ENCODE measurements at places on chromosomes 5 and 9. TPM values are rescaled to one million over a fixed set of nuclear protein-coding genes. Genes with fewer than 3 reads are reported as not detected.
A peak's percentile ranks its signal among the peaks of the same experiment; 100 is the strongest.

DNA sequence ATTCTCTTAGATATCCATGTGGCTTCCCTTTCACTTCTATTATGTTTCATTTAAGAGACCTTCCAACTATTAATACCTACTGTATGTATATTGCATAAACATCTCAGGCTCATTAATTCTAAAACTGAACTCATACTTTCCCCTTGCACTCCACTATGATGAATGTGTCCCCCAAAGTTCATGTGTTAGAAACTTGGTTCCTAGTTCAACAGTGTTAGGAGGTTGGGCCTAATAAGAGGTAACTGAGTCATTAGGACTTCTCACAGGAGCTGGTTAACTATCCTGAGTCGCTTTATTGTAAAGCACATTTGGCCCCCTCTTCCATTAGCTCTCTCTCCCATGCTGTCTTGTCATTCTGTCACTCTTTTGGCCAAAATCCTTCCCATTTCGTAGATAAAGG, 22.0 kb downstream of the ANKHD1 start:
- ATAC-seq, result no peak

DNA sequence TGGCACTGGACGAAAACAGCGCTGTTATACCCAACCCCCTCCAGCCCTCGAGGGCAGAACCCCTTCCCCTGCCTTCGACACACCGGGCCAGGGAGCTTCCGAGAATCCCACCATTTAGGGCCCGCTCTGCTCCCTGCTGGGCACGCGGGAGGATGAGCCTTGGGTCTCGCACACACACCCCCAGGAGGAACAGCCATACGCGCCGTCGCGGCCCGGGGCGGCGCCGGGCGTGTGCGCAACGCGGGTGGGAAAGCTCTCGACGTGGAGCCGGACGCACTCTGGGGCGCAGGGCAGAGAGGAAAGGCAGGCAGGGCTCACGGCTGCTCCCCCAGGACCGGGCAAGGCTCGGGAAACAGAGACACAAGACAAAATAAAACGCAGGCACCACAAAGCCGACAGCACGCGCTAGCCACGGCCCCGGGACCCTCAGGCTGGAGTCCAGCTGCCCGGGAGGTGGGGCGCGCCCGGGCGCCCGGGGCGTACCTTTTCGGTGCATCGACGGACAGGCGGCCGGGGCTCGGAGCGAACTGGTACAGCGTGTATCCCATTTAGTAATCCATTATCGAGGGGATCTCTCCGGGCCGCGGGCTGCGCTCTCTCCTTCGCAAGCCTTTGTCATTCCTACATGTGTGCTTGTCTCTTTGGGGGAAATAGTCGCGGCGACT, 789 bp downstream of the SEMA6A start:
- ATAC-seq, result no peak

- ATAC-seq, result no peak
Observed at GRCh38 chr5:38979535-38979934, 94.7 kb downstream of the RICTOR start.

Gene CXCL14
- not detected for total RNA-seq

DNA sequence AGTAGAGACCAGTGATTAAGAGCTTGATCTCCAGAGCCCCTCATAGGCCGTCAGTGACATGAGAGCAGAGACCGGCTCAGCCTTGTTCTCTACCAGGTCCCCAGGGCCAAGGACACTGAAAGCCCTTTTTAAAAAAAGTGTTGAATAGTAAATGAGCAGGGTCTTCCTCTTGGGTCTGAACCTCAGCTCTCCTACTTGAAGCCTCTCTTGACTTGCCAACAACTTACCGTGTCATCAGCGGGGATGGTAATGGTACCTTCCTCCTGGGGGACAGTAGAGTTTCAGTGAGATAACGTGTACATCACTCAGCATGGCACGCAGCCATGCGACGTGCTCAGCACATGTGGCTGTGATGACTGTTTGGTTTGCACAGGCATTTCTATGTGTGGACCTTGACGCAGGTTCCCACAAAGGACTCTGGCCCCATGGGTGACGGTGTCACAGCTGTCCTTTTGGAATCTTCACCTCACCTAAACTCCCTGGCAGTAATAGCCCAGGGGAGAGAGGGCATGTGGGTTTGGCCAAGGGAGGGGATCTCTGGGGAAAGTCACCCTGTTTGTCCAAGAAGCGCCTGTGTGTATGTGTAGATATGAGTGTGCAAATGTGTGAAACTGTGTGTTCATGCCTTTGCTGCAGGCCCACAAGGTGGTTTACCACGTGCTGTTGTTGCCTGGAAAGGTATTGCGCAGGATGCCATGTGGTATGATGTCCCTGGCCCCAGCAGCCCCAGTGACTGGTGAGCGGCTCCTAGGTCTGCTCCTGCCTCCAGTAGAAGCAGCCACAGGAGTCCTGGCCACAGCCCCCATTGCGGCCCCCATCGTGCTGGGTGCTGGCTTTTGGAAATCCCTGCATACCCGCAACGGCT, 18.7 kb downstream of the ERGIC1 start:
- ATAC-seq, result peak; percentile 43

DNA sequence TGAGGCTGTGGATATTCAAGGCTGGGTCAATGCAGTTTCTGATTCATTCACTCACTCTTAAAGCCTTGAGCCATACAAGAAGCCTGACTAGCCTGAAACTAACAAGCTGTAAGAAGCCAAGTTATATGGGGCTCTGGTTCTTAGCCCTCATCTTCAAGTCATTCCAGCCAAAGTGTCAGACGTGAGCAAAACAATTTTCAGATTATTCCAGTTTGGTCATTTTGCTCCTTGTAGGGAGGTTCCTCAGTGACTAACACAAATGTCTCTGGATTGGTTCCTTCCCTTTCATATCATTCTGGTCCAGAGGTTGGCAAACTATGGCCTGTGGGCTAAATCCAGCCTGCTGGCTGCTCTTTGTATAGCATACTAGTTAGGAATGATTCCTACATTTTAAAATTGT, 12.5 kb upstream of the SHOC1 start:
- ATAC-seq, result no peak

DNA sequence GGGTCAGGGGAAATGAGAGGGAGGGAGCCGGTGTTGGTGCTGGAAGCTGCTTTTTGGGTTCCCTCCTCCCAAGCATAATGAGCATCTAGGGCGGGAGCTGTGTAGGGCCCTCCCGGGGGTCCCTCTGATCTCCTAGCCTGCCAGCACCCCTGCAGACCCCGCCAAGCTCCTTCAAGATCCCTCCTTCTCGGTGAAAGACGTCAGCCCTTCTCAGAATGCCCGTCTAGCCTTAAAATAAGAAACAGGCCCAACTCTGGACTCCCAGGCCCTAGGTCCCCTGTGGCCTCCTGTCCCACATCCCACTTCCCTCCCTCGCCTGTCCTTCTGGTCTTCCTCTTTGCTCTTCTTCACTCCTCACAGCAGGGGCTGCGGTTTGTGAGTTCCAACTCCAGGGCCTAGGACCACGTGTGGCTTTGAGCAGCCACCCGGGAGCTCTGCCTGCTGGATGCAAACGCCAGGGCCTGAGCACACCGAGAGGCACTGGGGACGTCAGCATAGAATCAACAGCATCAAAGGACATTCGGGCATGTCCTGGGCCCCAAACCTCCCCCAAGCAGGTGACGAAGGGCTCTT, 8.8 kb upstream of the SCGB3A1 start:
- ATAC-seq, result no peak

Gene AHRR
- 78.1 TPM for total RNA-seq

DNA sequence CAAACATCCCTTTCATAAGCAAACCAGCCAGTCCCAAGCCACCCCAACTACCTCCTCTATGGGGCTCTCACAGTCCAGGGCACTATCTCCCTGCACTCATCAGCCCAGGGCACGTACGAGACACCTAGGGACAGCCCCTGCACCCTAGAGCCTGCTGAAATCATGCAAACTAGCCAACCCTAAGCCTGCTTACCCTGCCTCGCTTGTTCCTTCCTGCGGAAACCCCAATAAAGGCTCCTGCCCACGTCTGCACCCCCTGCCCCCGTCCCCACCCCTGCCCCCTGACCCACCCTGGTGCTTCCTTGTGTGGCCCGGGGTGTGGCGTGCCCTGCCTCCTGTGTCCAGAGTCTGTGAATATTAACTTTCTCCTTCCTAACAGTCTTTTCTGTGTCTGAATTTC, 135.9 kb downstream of the GADD45G start:
- peak; percentile 84 for ATAC-seq

DNA sequence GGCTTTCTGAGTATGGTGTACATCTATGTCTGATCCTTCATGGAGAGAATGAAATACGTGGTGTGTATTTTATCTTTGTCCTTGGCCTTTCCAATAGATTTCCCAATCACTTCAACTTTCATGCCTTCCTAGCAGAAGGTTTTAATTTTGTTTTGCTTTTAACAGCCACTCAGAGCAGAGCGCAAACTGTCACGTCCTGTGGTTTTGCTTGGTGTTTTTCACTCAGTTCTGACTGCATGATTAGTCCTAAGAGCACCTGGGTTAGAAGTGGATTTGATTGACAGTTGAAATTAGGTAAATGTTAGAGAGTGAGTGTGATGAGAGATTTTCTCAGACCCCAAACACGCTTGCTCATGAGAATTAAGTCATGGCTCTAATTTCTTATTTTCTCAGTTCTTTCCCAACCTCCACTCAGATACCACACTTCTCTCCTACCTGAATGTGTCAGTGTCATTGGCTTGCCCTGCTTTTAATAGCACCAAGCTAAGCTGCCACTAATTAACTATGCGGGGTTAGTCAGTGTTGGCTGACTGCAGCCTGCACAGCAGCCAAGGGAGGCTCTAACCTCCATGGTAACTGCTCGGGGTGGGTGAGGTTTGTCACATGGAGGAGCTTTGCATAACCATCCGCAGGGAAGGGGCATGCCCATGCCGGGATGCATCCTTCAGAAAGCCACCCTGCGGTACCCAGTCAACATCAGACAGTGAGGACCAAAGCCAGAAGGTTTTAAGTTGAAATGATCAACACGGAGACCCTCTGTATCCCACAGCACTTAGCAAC, 173.4 kb downstream of the NR3C1 start:
- peak; percentile 90 for ATAC-seq
